ENCODE measurements at places on chromosomes 12 and 14.

DNA sequence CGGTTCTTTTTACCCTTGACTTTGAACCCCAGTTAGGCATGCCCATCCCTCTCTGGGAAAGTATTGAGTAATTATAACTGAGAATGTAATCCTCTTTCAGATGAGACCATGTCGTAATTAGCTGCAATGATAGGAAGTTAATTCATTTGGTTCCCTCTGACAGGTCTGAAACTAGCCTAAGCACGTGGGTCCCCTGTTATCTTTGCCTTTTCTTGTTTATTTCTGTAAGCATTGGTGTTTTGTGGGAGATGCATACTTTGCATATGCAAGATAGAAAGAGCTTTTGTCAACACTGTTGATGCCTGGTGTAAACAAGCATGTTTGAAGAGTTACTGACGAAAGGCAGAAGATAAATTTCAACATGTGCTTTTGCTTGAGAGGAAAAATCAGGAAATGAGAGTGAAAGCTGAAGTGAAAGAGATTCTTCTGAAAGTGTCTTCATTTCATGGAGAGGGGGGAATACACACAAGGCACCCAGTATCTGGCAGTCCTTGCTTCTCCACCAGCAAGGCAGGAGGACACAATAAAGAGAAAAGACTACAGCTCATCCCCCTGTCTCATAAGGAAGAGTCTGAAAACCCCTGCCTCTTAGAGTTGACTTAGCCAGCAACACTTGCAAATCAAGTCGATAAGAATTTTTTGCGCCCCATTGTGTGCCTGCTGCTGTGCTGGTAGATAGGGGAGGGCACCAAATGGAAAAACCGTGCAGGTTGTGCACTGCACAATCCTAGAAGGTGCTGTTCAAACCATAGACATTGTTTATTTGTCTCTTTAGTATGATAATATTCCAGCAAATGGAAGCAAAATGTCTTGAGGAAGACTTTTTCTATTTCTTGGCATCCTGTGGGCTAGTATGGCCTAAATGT is 77.8 kb downstream of the SLC24A4 start:
- no peaks in the 10 kb centered on the region for H3K36me3 ChIP-seq
- H3K27me3 ChIP-seq = peaks cover 6% of the 10 kb centered on the region
- no peak overlapping the region for H3K4me3 ChIP-seq
- DNase-seq = no peak
- no peaks in the 10 kb centered on the region for H3K4me1 ChIP-seq
- H3K27ac ChIP-seq = no peak overlapping the region

GRCh38 chr12:56011509-56012090 is 9.2 kb upstream of the IKZF4 start:
- H3K27me3 ChIP-seq = no peaks in the 10 kb centered on the region
- peaks cover 46% of the 10 kb centered on the region for H3K4me1 ChIP-seq
- no peak overlapping the region for H3K4me3 ChIP-seq
- DNase-seq = no peak
- peaks cover 6% of the 10 kb centered on the region for H3K36me3 ChIP-seq

- no peak overlapping the region for H3K4me3 ChIP-seq
- no peak for DNase-seq
- no peaks in the 10 kb centered on the region for H3K36me3 ChIP-seq
- no peak overlapping the region for H3K27ac ChIP-seq
- H3K27me3 ChIP-seq = no peaks in the 10 kb centered on the region
- H3K4me1 ChIP-seq = peaks cover 11% of the 10 kb centered on the region
Observed at GRCh38 chr12:107461222-107461975, 224.2 kb upstream of the PWP1 start.

DNA sequence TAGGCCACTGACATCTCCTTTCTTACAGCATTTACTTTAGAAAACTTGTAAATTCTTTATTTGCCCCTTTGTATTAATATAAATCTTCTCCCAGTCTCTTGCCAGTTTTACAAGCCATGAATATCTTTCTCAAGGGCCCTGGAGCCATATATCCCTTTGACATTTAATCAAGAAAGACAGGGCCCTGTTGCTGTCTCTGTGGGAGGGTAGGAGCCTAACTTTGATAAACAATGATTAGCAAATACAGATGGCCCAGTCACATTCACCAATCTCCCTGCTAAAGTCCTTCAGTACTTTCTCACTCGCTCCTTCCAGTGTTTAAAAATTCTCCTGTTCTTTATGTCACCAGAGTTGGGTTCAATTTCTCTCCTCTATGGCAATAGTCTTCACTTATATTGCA is 479.8 kb upstream of the USP15 start:
- DNase-seq = no peak
- no peaks in the 10 kb centered on the region for H3K4me1 ChIP-seq
- no peaks in the 10 kb centered on the region for H3K36me3 ChIP-seq
- no peak overlapping the region for H3K27ac ChIP-seq
- no peak overlapping the region for H3K4me3 ChIP-seq
- no peaks in the 10 kb centered on the region for H3K27me3 ChIP-seq

DNA sequence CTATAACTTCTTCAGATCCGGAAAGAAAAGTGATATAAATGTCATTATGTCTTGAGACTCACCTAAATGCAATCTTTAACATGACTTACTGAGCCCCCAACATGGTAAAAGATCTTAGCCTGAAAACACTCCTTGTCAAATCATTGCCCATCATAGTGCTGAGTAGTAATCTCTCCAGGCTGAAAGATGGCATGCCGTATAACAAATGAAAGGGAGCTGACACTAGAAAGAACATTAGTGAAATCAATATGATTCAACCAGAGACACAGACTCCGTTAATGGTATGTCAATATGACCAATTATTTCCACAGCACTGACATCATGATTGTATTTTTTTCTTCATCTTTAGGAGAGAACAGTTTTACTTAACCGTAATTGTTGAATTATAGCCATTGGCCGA is 54.4 kb downstream of the BICD1 start:
- no peak overlapping the region for H3K4me3 ChIP-seq
- no peak overlapping the region for H3K27ac ChIP-seq
- no peaks in the 10 kb centered on the region for H3K36me3 ChIP-seq
- no peaks in the 10 kb centered on the region for H3K4me1 ChIP-seq

GRCh38 chr14:44846232-44846824 is 115.4 kb downstream of the KLHL28 start:
- H3K4me3 ChIP-seq = no peak overlapping the region
- no peaks in the 10 kb centered on the region for H3K27me3 ChIP-seq
- no peaks in the 10 kb centered on the region for H3K36me3 ChIP-seq

- H3K36me3 ChIP-seq = no peaks in the 10 kb centered on the region
- H3K4me3 ChIP-seq = no peak overlapping the region
- H3K4me1 ChIP-seq = no peaks in the 10 kb centered on the region
- no peaks in the 10 kb centered on the region for H3K27me3 ChIP-seq
Observed at GRCh38 chr12:84607170-84607819, 305.3 kb downstream of the SLC6A15 start.

DNA sequence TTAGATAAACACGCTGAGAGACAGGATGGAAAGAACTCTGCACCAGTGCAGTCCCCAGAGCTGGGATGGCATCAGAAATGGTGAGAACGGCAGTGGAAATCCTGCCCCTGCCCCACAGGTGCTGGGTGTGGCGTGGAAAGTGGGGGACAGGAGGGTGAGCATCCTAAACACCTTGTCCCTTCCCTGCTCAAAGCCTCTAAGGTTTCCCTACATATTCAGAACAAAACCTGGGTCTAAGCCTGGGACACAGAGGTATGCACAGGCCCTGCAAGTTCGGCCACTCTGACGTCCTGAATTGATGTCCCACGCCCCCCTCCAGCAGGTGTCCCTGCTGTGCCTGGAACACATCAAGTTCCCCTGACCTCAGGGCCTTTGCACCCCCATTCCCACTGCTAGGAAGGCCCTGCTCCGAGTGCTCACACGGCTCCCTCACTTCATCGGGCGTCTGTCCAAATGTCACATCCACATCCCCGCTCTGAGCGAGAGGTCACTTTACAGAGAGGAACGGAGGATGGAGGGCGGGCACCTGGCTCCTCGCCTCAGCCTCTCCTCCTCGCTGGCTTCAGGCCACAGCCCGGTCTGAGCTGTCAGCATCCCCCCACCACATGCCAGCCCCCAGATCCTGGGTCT is 38.5 kb upstream of the SFSWAP start:
- peaks cover 20% of the 10 kb centered on the region for H3K27me3 ChIP-seq
- H3K4me1 ChIP-seq = no peaks in the 10 kb centered on the region
- H3K4me3 ChIP-seq = no peak overlapping the region

DNA sequence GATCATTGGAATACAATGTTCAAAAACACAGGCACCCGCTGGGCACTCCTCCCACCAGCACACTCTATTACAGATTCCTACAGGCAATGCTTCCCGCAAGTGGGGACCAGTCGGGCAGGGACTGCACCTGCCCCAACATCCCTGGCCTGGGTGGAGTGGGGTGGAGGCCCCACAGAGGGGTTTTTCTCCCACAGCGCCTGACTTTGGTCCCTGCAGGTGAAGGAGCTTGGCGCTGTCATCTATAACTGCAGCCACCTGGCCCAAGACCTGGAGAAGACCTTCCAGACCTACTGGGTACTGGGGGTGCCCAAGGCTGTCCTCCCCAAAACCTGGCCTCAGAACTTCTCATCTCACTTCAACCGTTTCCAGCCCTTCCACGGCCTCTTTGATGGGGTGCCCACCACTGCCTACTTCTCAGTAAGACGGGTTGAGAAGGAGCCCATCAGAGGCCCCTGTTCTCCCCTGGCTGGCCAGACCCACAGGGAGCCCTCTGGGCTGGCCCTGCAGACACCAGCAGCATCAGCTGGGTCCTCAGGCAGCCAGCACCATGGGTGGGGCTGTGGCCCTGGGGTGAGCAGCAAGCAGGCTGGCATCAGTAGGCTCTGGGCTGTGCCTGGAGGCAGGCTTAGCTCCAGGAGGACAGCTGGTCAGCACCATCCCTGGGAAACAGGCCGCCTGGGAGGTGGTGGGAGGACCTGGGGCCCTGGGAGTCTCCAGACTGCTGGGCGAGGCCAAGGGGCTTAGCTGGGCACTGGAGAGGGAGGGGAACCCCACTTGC is 6.0 kb downstream of the PLD4 start:
- no peak for DNase-seq
- peaks cover 14% of the 10 kb centered on the region for H3K27me3 ChIP-seq
- peaks cover 2% of the 10 kb centered on the region for H3K4me1 ChIP-seq
- no peak overlapping the region for H3K4me3 ChIP-seq

DNA sequence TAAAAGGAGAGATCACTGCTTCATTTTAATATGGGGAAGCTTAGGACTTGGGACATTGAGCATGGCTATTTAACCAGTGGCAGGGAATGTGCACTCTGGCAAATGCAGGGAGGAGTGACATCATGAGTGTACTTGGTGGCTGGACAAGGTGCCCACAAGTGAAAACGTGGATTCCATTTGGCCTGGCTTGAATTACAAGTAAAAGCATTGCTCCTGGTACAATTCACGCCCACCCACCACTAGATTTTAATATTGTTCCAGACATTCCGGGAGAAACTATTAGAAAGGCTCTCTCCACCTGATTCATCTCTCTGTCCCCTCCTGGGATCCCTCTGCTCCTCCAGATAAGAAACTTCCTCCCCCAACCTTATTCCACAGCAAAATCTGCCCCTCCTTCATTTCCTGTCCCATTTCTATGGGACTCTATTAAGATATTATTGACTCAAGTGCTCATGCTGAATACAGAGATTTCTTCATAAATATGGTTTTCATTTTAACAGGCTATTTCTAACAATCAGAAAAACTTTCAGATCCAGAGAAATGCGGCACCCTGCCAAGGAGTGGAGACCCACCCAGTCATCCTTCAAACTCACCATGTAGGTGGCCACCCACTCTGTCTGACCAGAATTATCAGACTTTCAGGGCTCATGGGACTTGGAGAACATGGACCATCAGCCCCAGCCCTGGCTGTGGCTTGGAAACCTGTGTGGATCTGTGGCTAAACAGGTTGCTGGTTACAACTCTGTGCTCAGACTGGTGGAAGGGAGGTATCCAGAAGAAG is 43.2 kb downstream of the SSPN start:
- H3K4me1 ChIP-seq = no peaks in the 10 kb centered on the region
- H3K4me3 ChIP-seq = no peak overlapping the region
- no peaks in the 10 kb centered on the region for H3K36me3 ChIP-seq
- no peak for DNase-seq
- H3K27me3 ChIP-seq = peaks cover 12% of the 10 kb centered on the region

Measured in activated T-helper 2 cell treated with anti-CD3 and anti-CD28 coated beads, Interferon-gamma antibody, Interleukin-2, Interleukin-4, amounts not matched to agents 10 μg/mL and 5 μg/mL and 100 μg/mL, durations not matched to agents 14 hours and 24 hours and 36 hours (primary cell).